ENCODE measurements at places on chromosomes 16 and 17. TPM values are rescaled to one million over a fixed set of nuclear protein-coding genes. Genes with fewer than 3 reads are reported as not detected.

Gene PSME3
- polyA plus RNA-seq = 81.2 TPM

GRCh38 chr16:67928147-67928546 is 3.5 kb downstream of the CTRL start:
- DNase-seq = no peak

Gene TEX14
- 1.5 TPM for polyA plus RNA-seq

DNA sequence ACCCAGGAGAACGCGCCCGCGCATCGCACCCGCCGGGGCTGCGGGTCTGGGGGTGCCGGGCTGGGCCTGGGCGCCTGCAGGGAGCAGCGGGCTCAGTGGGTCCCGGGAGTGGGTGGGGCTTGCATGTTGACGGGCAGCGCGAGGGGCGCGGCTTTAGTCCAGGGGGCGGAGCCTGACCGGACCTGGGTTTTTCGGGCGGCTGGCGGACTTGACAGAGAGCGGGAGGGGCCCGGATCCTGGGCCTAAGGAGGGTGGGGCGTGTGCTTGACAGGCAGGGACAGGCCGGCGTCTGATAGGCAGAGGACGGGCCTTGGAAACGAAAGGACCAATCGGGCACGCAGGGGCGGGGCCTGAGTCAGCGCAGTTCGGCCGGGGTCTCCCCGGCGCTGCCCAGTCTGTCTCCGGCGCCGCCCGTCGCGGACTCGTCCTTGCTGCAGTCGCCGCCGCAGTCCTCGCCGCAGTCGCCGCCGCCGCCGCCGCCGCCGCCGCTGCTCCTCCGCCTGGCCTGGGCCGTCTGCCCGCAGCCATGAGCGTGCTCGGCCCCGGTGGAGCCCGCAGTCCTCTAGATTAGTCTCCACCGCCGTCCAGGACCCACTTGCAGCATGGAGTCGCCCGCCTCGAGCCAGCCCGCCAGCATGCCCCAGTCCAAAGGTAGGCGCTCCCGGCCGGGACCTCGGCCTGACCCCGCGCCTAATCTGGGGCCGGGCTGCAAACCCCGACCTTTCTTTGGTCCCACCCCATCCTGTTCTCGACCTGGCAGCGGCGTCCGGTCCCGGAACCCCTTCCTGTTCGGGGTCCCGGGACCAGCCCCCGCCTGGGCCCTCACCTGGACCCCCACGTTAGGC is at the start of gene MAP2K3:
MAP2K3 (plus strand) TSS at position 393 of the 845 bp plus-strand sequence; CDS start at position 603, 210 bp downstream.
- DNase-seq = peak; percentile 98

- DNase-seq = no peak
Observed at GRCh38 chr17:82703036-82703745, 4.7 kb upstream of the RAB40B start.

Gene STAC2
- 0.29 TPM for polyA plus RNA-seq

Gene OR2C1
- polyA plus RNA-seq = 0.64 TPM

Gene ZNF385C
- polyA plus RNA-seq = 3.9 TPM

GRCh38 chr16:73956587-73957494 is 339.8 kb upstream of the PSMD7 start:
- DNase-seq = peak; percentile 62

Gene CDH3
- polyA plus RNA-seq = 53.0 TPM

Gene NOG
- 2.9 TPM for polyA plus RNA-seq

GRCh38 chr16:72473631-72474030 is 301.7 kb upstream of the PMFBP1 start:
- no peak for DNase-seq
